ENCODE measurements at places on chromosomes 7 and 10. TPM values are rescaled to one million over a fixed set of nuclear protein-coding genes. Genes with fewer than 3 reads are reported as not detected.
A peak's percentile ranks its signal among the peaks of the same experiment; 100 is the strongest.

- H3K27me3 ChIP-seq = peaks cover 1% of the 10 kb centered on the region
- no peak overlapping the region for H3K27ac ChIP-seq
- DNase-seq = no peak
- H3K4me3 ChIP-seq = no peak overlapping the region
Measured at GRCh38 chr7:151829707-151830106, 47.2 kb downstream of the PRKAG2 start.

CCL24 gene
- total RNA-seq = not detected

GRCh38 chr7:99407872-99408378 lies 472 bp downstream of the PDAP1 start:
- peak overlapping the region; percentile 79 for H3K27ac ChIP-seq
- peak; percentile 77 for DNase-seq
- H3K27me3 ChIP-seq = no peaks in the 10 kb centered on the region
- peak overlapping the region; percentile 65 for H3K4me3 ChIP-seq
- H3K4me1 ChIP-seq = peaks cover 21% of the 10 kb centered on the region

DNA sequence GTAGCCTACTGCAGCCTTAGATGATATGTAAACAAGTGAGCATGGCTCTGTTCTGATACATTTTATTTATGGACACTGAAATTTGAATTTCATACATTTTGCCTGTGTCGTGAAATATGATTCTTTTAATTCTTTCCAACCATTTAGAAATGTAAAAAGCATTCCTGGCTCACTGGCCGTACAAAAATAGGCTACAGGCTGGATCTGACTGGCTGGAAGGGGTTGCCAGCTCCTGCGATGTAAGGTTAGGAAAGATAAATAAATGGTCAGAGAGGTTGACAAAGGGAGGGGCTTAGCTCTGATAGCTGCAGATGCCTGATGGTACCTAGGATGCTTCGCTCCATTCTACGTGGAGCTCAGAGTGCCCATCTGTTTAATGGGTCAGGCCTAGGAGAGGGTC lies 3.4 kb downstream of the ADCYAP1R1 start:
- no peak overlapping the region for H3K27ac ChIP-seq
- H3K4me3 ChIP-seq = no peak overlapping the region
- no peaks in the 10 kb centered on the region for H3K36me3 ChIP-seq
- peaks cover 31% of the 10 kb centered on the region for H3K27me3 ChIP-seq
- H3K4me1 ChIP-seq = no peaks in the 10 kb centered on the region

FFAR4 gene
- not detected for total RNA-seq

DNA sequence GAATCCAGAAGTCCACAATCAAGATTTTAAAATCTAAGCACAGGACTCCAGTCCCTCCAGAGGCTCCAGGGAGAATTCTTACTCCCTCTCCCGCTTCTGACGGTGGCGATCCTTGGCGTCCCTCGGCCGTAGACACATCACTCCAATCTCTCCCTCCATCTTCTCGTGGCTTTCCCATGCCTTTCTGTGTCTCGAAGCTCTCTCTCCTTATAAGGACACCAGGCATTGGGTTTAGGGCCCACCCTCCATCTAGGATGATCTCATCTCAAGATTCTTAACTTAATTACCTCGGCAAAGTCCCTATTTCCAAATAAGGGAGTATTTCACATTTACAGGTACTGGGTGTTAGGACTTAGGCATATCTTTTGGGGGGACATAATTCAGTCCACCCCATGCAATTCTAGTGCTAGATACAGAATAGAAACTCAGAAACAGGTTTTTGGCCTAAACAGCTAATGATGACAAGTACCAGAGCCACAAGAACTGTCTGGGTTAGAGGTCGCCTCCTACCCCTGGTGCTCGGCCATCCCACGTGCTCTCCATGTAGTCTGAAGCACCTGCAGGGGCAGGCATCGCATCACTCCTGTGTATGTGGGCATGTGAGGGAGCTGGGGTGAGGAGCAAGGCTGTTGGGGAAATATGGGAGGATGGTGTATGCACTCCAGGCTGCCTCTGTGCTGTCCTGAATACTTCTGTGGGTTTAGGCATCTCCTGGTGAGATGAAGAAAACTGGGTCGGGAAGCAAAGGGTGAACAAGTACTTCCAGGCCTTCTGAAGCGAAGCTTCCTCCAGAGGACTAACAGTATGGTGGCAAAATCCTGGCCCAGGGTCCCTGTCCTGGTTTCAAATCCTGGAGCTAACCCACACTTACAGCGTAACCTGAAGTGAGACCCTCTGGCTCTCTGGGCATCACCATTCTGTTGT lies 298.3 kb upstream of the ZMIZ1 start:
- H3K27me3 ChIP-seq = no peaks in the 10 kb centered on the region
- H3K4me1 ChIP-seq = no peaks in the 10 kb centered on the region
- H3K36me3 ChIP-seq = no peaks in the 10 kb centered on the region
- H3K27ac ChIP-seq = no peak overlapping the region

DNA sequence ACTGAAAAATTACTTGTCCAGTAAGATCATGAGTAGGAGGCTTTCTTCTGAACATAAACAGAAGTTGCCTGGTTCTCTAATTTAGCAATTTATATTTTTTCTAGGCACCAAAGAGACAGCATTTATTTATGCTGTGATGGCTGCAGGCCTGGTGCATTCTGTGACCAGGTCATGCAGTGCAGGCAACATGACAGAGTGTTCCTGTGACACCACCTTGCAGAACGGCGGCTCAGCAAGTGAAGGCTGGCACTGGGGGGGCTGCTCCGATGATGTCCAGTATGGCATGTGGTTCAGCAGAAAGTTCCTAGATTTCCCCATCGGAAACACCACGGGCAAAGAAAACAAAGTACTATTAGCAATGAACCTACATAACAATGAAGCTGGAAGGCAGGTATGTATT lies 2.8 kb downstream of the WNT16 start:
- peaks cover 12% of the 10 kb centered on the region for H3K4me1 ChIP-seq
- peaks cover 72% of the 10 kb centered on the region for H3K27me3 ChIP-seq
- no peaks in the 10 kb centered on the region for H3K36me3 ChIP-seq
- no peak for DNase-seq
- no peak overlapping the region for H3K27ac ChIP-seq

- H3K27ac ChIP-seq = no peak overlapping the region
- H3K36me3 ChIP-seq = no peaks in the 10 kb centered on the region
- H3K4me1 ChIP-seq = no peaks in the 10 kb centered on the region
- no peak overlapping the region for H3K4me3 ChIP-seq
- DNase-seq = no peak
Measured at GRCh38 chr7:147013825-147014224, 897.2 kb downstream of the CNTNAP2 start.

- H3K4me3 ChIP-seq = no peak overlapping the region
- H3K4me1 ChIP-seq = peaks cover 11% of the 10 kb centered on the region
Measured at GRCh38 chr7:27779873-27780272, 39.9 kb downstream of the TAX1BP1 start.

- no peak overlapping the region for H3K4me3 ChIP-seq
- H3K4me1 ChIP-seq = peaks cover 23% of the 10 kb centered on the region
- H3K27ac ChIP-seq = no peak overlapping the region
- no peak for DNase-seq
Measured at GRCh38 chr10:67603701-67604100, 92.3 kb downstream of the CTNNA3 start.

GPR15LG gene
- not detected for total RNA-seq

GRCh38 chr7:14073988-14074387 lies 84.5 kb upstream of the ETV1 start:
- H3K27ac ChIP-seq = no peak overlapping the region
- no peak for DNase-seq
- H3K4me3 ChIP-seq = no peak overlapping the region
- H3K27me3 ChIP-seq = no peaks in the 10 kb centered on the region

- H3K4me1 ChIP-seq = no peaks in the 10 kb centered on the region
- H3K27ac ChIP-seq = no peak overlapping the region
- no peaks in the 10 kb centered on the region for H3K27me3 ChIP-seq
- H3K4me3 ChIP-seq = no peak overlapping the region
- H3K36me3 ChIP-seq = no peaks in the 10 kb centered on the region
Measured at GRCh38 chr10:126508535-126509040, 120.3 kb upstream of the ADAM12 start.

DNA sequence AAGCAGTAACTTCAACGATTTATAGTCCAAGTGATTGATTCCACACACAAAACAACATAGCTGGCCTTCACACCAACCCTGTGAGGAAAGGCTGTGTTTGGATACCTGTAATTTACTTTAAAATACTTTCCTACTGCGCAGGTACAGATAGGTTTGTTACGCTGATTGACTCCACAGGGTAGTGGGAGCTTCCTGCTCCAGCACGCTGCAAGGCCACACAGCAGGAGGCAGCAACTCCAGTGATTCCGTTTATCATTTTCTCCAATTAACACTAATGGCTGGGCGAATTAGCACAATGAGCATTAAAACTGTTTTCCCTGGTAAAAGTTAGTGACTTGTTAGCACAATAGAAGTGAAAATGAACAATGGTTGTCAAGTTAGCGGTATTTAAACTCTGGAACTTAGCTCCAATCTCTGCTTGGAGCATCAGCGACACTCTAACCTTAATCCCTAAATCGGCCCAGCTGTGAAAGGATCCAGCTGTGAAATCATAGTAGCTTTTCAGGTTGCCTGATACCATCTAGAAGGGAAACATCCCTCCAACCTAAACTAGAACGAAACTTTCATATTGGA lies 959 bp downstream of the DCLRE1C start:
- H3K27me3 ChIP-seq = no peaks in the 10 kb centered on the region
- peak overlapping the region; percentile 79 for H3K27ac ChIP-seq
- no peaks in the 10 kb centered on the region for H3K36me3 ChIP-seq
- DNase-seq = no peak
- peak overlapping the region; percentile 73 for H3K4me3 ChIP-seq
- peaks cover 15% of the 10 kb centered on the region for H3K4me1 ChIP-seq

CTAGE4 gene
- 0.30 TPM for total RNA-seq

SPDYE18 gene
- 0.66 TPM for total RNA-seq

DNA sequence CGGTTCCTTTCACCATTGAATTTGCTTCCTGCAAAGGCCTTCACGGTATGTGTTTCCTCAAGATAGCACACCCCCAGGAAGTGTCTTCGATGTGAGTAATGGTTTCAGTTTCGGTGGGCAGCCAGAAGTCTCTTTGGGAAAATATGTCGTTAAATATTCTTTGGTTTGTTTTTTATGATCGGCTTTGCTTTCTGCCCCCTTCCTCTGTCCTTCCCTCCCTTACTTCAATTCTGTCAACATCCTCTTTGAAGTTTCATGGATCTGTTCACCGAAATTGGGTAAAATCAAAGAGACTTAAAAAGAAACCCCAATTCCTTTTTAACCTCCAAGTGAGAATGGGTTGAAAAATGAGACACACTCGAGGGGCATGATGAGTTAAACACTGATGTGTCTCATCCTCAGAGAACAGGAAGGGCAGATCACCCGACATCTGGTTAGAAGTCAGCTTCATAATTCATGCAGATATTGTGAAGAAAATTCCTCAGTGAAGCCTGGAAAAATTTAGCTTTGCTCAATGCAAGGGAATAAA lies 170.8 kb upstream of the HABP2 start:
- no peaks in the 10 kb centered on the region for H3K27me3 ChIP-seq
- peak overlapping the region; percentile 91 for H3K27ac ChIP-seq
- DNase-seq = peak; percentile 86
- peaks cover 28% of the 10 kb centered on the region for H3K4me1 ChIP-seq
- peak overlapping the region; percentile 83 for H3K4me3 ChIP-seq
- H3K36me3 ChIP-seq = no peaks in the 10 kb centered on the region

ANKRD1 gene
- total RNA-seq = 591 TPM

- H3K4me1 ChIP-seq = no peaks in the 10 kb centered on the region
- no peak overlapping the region for H3K4me3 ChIP-seq
- no peaks in the 10 kb centered on the region for H3K27me3 ChIP-seq
- DNase-seq = no peak
- H3K27ac ChIP-seq = no peak overlapping the region
Measured at GRCh38 chr10:12768156-12769100, 233.1 kb downstream of the CCDC3 start.

GRCh38 chr10:23412223-23412622 lies 26.7 kb upstream of the OTUD1 start:
- no peak for DNase-seq
- no peaks in the 10 kb centered on the region for H3K4me1 ChIP-seq
- no peak overlapping the region for H3K4me3 ChIP-seq
- no peaks in the 10 kb centered on the region for H3K27me3 ChIP-seq

NME8 gene
- not detected for total RNA-seq

DNA sequence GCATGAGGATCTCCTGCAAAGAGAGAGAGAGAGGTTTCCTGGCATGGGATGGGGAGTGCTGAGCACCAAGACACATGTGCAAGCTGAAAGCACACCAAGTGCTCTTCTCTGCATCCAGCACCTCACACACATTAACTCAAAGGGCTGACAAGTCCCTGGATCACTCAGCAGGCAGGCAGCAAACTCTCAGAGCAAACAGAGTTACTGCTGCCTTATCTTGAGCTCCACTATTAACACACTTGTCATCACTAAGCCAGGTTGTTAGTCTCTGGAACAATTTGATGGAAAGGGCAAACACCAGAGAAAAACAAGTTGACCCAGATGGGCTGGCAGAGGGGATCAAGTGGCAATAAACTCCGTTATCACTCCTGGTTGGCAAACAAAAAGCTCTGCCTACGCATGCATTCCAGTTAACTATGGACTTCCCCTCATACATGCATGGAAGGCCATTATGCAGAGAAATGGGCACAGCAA lies 349.9 kb downstream of the KCNMA1 start:
- peaks cover 11% of the 10 kb centered on the region for H3K27me3 ChIP-seq
- no peaks in the 10 kb centered on the region for H3K4me1 ChIP-seq
- no peak overlapping the region for H3K4me3 ChIP-seq

DNA sequence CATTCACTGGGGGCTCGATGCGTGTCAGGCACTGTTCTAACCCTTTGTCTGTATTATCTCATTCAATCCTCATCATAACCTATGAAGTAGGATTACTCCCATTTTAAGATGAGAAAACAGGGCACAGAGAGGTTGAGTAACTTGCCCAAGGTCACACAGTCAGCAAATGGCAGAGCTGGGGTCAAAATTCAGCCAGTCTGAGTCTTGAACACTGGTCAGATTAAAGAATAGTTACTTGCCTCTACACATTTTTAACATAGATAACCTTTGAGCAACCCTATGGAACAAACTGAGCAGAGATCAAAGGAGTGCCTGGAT lies 27.2 kb downstream of the INSIG1 start:
- H3K27me3 ChIP-seq = peaks cover 2% of the 10 kb centered on the region
- H3K36me3 ChIP-seq = no peaks in the 10 kb centered on the region
- no peak for DNase-seq
- no peak overlapping the region for H3K4me3 ChIP-seq

- no peak for DNase-seq
- H3K4me1 ChIP-seq = peaks cover 10% of the 10 kb centered on the region
- no peak overlapping the region for H3K27ac ChIP-seq
- no peaks in the 10 kb centered on the region for H3K27me3 ChIP-seq
- no peak overlapping the region for H3K4me3 ChIP-seq
Measured at GRCh38 chr10:123798856-123799255, 92.8 kb downstream of the CPXM2 start.

Measured in endothelial cell of umbilical vein (primary cell).